ENCODE measurements at places on chromosomes 2 and 18.

DNA sequence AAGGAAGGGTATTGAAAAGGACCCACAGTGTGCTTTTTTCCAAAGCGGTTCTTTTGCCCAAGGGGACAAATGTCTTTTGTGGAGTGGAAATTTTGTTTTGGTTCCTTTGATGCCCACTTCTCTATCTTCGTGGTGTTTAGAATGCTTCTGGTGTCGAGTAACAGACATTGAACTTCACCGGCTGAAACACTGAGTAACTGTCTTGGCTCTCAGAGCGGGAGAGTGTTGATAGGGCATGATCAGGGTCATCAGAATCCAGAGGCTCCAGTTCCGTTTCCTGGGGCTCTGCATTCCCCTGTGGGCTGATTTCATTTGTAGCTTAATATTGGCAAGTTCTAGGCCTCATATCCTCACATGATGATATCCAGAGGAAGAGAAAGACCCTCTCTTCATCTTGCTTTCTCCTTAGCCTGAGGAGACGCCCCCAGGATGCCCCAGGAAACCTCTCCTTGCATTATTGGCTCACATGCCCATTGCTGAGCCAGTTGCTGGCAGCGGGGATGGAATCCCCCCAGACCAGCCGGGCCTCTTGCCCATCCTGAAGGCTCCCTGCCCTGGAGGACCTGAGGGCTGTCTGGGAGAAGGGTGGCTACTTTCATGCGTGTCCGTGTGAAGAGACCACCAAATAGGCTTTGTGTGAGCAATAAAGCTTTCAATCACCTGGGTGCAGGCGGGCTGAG lies 27.9 kb upstream of the AGFG1 start:
- DNase-seq = no peak

- no peak for DNase-seq
Measured at GRCh38 chr2:172096626-172097547, 5.8 kb downstream of the DLX2 start.

- no peak for DNase-seq
Measured at GRCh38 chr2:24163186-24163585, 11.7 kb upstream of the FAM228A start.

GRCh38 chr2:138640921-138641676 lies 139.1 kb downstream of the NXPH2 start:
- no peak for DNase-seq

- no peak for DNase-seq
Measured at GRCh38 chr2:3349211-3349693, 28.4 kb downstream of the EIPR1 start.

DNA sequence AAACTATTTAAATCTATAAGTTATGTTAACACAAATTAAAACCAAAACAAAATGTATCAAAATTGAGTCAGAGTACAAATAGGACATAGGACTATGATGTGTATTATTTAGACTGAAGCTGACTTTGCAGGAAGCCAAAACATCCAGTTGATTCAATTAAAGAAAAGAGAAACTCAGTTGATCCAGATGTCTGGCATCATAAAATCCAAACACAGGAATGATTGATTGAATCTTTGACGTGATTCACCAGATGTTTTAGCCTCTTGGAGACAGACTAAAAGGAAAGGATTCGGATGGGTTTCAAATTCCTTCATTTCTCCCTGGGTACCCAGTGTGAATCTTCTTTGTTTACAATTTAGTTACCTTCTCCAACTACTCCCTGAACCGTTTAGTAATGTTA lies 272.9 kb downstream of the IRS1 start:
- DNase-seq = no peak

GRCh38 chr2:152577579-152577978 lies 139.7 kb downstream of the PRPF40A start:
- no peak for DNase-seq

GRCh38 chr2:43461453-43462073 lies 134.3 kb downstream of the THADA start:
- no peak for DNase-seq

- DNase-seq = no peak
Measured at GRCh38 chr18:74512321-74513053, 16.3 kb downstream of the CNDP2 start.

- no peak for DNase-seq
Measured at GRCh38 chr2:165239230-165239629, at the start of gene SCN2A. SCN2A (plus strand) TSS chr2:165239414; CDS start chr2:165295824, 56,410 bp downstream.

GRCh38 chr2:64795024-64795592 lies 141.4 kb upstream of the SERTAD2 start:
- no peak for DNase-seq

DNA sequence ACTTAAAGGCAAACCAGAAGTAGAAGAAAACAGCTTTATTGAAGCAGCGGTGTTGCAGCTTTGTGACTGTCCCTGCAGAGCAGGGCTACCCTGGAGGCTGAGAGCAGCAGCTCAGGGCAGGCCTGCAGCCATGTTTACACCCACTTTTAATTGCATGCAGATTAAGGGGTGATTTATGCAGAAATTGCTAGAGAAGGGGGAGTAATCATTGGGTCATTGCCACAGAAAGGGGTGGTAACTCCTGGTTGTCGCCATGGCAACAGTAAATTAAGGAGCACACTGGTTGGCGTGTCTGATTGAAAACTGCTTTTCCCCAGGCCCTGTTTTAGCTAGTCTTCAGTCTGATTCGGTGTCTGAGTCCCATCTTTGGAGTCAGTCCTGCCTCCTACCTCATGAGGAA lies 195.4 kb upstream of the HDAC4 start:
- DNase-seq = no peak

DNA sequence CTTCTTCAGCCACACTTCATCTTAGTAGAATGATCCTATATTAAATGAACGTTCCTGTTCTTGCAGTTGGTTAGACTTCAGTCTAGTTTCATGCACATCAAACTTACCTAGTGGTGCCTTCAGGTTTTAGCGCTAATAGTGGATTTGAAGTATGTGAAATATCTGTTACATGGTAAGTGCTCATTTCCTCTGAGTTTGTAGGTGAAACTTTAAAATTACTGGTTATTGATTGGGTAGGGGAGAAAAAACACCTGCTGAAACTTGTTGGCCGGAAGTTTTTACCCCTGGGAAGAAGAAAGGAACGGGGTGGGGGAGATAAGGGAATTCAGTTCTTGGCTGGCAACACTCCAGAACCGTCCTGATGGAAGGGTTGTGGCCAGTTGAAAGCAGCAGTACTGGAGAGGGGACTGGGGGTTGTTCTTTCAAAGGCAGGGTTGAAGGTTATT lies 112.8 kb downstream of the SPTBN1 start:
- DNase-seq = no peak

GRCh38 chr2:182090486-182090885 lies 104.8 kb downstream of the PPP1R1C start:
- no peak for DNase-seq

- DNase-seq = no peak
Measured at GRCh38 chr2:134391751-134392160, 137.9 kb downstream of the MGAT5 start.

DNA sequence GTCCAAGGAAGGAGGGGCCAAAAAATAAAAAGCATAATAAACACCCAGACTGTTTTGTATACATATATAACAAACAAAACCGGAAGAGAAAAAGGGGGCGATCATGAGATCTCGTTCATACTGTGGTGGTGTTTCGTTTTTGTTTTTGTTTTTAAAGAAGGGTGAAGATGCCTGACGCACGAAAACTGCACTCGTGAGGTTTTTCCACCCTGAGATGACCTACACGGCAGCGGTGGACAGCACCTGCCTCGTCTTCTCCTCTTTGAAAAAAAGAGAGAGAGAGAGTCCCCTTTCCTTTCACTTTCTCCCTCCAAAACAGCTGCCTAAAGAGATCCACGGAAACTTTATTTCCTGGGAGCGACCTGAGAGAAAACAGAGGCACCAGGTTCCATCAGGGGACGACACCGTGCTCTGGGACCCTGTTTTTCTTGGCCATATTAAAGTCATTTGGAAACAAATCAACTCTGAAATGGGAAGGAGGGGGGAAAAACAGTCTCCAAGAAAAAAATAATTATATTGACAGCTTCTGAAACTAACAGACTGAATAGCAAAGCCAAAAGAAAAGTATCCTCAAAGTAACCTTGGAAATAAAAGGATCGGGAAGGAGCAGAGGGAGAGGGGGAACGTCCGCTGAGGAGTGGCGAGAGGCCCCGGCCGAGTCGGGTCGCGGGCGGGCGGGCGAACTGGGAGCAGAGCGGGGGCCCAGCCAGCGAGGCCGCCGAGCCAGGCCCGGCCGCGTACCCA lies 3.5 kb downstream of the POU3F3 start:
- DNase-seq = no peak

DNA sequence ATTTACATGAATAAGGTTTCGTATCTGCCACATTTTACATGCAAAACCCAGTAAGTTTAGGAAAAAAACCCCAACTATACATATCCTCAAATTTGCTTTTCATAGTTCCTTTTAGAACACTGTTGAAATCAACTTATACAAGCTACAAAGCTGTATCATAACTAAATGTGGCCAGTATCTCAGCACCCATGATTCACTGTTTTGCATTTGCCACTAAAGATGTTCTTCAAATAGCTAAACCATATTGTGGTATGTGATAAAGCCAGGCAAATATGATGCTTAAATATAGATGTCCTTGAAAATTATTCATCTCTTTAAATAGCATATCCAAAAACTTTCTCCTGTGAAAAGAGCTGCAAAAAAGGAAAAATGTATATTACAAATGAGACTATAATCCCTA lies 29.9 kb downstream of the ROCK2 start:
- no peak for DNase-seq

- no peak for DNase-seq
Measured at GRCh38 chr2:144546933-144547332, 27.0 kb upstream of the ZEB2 start.

DNA sequence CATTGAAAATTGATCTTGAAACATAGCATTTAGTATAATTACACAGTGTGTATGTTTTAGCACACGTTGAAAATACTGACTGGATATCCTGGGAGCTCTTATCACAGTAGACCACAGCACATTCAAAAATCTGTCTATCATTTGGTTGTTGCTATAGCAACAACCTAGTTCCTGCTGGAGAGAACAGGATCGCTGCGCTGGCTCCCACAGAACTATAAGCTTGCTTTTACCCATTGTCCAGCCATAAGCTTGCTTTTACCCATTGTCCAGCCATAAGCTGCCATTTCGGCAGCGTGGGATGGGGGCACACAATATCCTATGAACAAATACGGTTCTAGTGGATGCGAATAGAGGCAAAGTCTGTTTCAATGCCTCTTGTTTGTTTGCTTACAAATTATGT lies 70.4 kb upstream of the ST6GAL2 start:
- DNase-seq = no peak

DNA sequence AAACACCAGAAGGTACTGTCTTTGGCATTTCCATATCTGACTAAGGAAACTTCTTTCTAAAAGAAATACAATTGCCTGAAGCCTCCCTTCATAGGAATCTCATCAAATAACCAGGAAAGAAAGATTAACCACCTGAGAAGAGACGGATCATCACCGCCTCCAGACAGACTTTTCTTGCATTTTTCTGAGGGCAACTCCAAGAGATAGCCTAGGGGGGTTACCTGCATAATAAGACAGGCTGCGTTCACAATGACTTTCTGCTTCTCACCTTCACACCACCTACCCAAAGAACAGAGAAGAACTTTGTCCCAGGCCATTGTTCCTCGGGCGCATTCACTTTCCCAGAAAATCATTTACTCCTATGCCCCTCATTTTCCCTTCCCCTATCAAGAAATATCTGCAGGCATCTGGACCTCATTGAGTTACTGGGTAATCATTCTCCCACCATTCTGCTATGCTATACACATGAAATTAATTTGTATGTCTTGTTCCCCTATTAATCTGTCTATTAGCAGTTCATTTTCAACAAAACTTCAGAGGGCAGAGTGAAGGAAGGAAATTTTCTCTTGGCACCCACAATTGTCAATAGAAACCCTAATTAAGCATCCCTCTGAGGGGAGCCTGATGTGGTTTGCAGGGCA lies 8.3 kb upstream of the POMC start:
- DNase-seq = no peak

DNA sequence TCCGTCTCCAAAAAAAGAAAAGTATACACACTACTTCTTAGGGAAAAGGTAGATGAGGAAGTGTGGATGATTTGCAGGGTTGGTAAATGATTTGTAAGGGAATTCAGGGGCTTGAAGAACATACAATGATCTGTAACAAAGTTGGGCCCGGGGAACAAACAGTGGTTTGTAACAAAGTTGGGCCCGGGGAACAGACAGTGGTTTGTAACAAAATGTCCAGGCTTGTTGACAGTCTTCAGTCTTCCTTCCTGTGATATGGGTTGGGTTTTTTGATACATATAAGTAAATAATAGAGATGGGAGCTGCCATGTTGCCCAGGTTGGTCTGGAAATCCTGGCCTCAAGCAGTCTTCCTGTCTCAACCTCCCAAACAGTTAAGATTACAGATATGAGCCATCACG lies 83.3 kb upstream of the UXS1 start:
- no peak for DNase-seq

- no peak for DNase-seq
Measured at GRCh38 chr2:207330912-207331311, 165.2 kb upstream of the KLF7 start.

- DNase-seq = no peak
Measured at GRCh38 chr18:59303006-59303405, 15.4 kb downstream of the CPLX4 start.

DNA sequence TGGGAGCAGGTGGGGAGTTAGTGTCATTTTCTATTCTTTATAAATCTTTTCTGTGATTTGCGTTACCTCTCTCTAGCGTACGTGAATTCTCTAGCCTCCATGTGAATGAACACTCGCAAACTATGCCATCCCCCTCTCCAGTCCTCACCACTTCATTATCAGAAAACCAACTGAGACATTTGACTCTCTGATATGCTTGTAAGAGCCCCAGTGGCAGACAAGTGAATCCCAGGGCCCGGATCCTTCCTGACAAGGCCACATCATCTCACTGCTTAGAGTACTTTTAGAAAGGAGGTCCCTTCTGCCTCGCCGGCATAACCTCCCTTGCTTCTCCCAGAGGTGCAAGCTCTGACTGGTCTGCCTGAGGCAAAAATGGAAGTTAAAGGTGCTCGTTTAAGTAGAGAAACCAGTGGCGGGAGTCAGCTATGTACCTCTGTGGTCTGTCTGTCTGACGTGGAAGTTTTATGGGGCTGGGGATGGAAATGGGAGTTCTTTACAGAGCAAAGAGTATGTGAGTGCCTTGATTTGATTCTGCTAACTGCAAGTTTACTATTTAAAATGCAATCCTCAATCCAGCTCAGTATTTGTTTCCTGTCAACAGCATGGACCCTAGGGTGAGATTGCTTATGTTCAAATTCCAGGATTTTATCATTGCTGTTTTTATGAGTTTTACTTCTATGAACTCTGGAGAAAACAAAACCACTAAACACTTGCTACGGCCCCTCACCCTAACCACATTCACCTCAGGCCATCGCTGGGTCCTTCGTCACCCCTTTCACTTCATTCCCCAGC lies 114.9 kb upstream of the MSTN start:
- DNase-seq = no peak
